ENCODE measurements at places on chromosomes 3 and 15.
A peak's percentile ranks its signal among the peaks of the same experiment; 100 is the strongest.

GRCh38 chr3:156655819-156656550, 18.4 kb upstream of the TIPARP start:
- no peak for DNase-seq

- DNase-seq, result no peak
Observed at GRCh38 chr3:42036483-42036823, 54.7 kb upstream of the TRAK1 start.

GRCh38 chr15:63497642-63498467, 6.5 kb upstream of the USP3 start:
- peak; percentile 85 for DNase-seq

- DNase-seq, result no peak
Observed at GRCh38 chr3:171407759-171408158, 52.4 kb downstream of the TNIK start.

DNA sequence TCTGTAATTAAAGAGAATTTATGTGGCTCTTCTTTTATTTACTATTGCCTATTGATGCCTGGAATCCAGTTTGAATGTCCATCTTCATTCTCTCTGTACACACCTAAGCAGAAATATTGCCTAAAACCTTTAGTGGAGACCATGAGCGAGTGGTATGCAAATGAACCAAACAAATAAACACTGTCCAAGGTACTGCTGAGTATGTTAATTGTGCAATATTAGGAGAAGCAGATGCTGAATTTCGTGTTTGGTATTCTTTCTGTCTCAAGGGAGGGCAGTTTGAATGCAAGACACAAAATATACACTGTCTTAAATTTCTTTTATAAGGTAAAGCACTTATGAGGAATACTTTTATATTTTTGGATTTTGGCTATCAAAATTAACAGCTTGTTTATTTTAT, 440.9 kb downstream of the RBMS3 start:
- no peak for DNase-seq

DNA sequence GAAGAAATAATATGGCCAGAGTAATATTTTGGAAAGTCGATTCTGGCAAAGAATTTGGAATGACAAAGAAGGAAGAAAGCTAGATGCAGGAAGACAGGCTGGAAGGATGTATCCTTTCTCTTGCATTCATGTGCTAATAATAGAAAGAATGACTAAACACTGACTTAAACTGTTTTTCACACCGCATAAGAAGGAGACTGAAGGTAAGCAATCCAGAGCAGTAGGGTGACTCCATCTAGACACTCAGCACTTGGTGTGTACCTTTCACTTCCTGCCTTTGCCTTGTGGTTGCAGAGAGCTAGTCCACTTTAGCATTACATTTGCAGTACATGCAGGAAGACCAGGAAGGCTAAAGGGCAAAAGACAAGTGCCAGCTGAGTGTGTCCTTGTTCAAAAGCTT, 234.6 kb downstream of the RBMS3 start:
- DNase-seq, result peak; percentile 29

GRCh38 chr3:50341537-50341936, 901 bp upstream of the RASSF1 start:
- DNase-seq, result no peak

- peak; percentile 81 for DNase-seq
Observed at GRCh38 chr15:57306161-57306943, 70.0 kb upstream of the CGNL1 start.

- no peak for DNase-seq
Observed at GRCh38 chr3:147890114-147890513, 480.9 kb downstream of the ZIC1 start.

DNA sequence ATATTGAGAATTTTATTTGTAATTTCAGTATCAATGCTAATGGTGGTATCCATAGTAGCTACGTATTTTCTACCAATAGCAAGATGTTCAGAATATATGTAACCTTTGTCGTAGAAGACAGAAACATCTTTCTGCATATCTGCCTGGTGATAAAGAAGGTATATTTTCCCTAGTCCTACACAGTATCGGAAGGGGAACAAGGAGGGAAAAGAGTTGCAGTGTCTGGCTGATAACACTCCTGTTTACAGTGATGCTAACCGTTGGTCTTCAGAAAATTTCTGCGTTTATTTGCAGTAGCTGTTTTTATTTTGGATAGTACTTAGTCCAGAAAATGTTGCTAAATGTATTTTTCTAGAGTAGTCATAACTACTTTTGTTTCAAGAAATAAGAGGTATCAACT, 25.2 kb downstream of the TSC22D2 start:
- no peak for DNase-seq

Measured in OCI-LY7 (cell line).